ENCODE measurements at places on chromosomes 3 and 15.
A peak's percentile ranks its signal among the peaks of the same experiment; 100 is the strongest.

- DNase-seq, result no peak
Measured at GRCh38 chr15:94069844-94070243, 161.5 kb upstream of the MCTP2 start.

DNA sequence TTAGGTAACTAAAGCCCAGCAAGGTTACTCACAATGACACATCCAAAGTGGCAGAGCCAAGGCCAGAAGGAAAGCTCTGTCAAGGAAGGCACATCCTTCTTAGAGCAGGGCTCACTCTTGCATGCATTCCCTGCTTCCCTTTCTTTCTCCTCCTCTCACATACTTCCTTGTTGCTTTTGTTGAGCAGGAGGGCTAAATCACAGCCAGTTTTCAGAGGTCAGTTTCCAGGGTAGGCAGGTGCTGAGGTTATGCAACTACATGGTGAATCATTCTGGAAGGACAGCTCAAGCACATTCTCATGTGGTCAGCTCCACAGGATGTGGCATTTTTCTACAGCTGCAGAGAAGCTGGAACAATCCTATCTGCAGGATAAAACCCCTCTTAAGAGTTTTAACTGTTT, 275.6 kb downstream of the ZNF621 start:
- no peak for DNase-seq

- no peak for DNase-seq
Measured at GRCh38 chr3:5051772-5052171, 70.3 kb upstream of the ARL8B start.

GRCh38 chr3:196501316-196502044, 2.1 kb downstream of the RNF168 start:
- no peak for DNase-seq

- no peak for DNase-seq
Measured at GRCh38 chr15:49174902-49175301, 4.9 kb downstream of the GALK2 start.

DNA sequence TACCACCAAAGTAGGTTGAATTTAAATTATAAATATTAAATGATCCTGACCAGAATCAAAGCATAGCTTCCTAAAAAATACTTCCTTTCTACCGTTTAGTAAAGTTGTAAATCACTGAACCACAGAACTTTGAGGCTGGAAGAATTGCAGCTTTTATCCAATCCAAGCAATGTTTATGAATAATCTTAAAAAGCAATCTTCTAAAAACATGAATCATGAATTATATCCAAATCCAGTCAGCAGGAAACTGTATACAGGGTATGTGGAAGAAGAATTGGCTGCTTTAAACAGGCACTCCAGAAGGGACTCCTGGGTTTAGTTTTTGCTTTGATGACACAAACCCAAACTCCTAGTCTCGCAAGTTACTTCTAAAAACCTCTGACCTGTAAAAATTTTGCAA, 30.2 kb downstream of the HEG1 start:
- DNase-seq, result no peak

DNA sequence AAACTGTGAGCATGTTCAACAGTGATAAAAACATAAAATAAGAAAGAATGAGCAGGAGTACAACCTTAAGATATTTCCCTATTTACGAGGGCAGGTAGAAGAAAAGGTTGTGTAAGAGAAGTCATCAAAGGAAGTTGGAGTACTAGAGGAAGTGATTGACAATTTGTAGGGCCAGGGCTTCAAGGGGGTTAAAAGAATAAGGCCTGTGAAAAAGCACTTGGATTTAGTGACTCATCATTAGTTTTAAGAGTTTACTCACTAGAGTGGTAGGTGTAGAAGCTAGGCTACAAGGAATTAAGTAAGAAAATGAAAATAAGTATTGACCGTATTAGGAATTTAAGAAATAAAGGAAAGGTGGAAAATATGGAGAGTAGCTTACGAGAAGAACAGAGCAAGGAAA, 23.6 kb downstream of the KCNMB3 start:
- no peak for DNase-seq

GRCh38 chr3:17430582-17430981, 311.8 kb downstream of the TBC1D5 start:
- no peak for DNase-seq

DNA sequence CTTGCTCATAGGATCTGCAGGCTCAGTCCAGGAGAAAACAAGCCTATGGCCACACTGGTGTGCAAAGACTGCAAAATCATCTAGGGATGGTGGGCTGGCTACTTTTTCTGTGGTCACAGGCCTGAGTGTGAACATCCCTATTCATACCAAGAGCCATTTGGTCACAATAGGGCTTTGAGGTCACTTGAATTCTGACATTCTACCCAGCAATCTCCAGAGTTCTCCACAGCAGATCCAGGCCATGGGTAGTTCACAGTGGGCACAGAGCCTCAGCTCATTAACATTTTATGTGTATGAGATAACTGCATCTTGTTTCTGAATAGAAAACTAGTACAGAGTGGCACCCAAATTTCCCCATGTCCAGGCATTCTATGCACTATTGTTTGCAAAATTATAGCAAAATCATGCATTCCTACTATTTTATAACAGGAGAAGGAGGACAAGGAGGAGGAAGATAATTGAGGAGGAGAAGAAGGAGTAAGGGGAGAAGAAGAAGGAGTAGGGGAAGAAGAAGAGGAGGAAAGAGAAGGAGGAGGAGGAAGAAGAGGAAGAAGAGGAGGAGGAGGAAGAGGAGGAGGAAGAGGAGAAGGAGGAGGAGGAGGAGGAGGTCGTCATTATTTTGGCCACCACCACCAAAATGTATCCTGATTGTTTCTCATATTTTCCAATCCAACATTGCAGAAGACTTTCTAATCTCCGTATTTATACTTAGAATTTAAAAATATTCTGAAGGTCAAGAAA, 129.0 kb downstream of the SEMA6D start:
- DNase-seq, result no peak

DNA sequence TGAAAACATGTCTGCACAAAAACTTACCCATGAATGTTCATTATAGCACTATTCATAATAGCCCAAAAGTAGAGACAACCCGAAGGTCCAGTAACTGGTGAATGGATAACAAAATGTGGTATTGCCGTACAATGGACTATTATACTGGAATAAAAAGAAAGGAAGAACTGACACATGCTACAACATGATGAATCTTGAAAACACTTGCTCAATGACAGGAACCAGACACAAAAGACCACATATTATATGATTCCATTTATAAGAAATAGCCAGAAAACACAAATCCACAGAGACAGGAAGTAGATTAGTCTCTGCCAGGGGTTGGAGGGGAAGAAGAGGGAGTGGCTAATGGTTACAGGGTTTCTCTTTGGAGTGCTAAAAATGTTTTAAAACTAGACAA, 18.3 kb downstream of the SHC4 start:
- no peak for DNase-seq

DNA sequence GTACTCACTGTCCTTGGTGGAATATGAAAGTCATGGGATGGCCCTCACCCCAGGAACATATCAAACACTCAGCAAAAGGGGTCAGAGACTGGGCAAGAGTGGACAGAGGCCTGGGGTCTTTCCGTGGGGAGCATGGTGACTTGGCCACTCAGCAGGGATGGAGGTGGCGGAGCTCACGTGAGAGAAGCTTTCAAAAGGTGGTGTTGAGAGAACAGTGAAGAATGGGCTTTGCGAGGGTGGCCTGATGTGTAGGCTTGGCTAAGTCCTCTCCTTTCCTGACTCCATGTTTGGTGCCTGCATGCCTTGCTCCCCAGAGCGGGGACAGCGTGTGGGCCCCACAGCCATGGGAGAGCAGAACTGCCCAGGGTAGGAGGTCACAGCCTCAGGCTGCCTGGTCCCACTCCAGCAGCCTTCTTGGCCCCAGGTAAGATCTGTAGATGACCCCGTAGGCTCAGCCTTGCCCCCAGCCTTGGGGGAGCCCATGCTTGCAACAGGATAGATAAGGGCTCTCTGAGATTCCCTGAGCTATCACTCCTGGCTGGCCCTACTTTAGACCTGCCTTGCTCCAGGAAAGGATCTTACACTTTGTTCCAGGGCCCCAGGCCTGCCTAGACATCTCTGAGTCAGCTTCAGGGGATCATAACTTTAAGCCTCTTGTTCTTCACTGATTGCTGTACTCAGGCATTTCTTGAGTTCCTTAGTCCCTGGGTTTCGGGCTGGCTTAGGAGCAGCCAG, 17.0 kb downstream of the RPLP1 start:
- DNase-seq, result no peak

DNA sequence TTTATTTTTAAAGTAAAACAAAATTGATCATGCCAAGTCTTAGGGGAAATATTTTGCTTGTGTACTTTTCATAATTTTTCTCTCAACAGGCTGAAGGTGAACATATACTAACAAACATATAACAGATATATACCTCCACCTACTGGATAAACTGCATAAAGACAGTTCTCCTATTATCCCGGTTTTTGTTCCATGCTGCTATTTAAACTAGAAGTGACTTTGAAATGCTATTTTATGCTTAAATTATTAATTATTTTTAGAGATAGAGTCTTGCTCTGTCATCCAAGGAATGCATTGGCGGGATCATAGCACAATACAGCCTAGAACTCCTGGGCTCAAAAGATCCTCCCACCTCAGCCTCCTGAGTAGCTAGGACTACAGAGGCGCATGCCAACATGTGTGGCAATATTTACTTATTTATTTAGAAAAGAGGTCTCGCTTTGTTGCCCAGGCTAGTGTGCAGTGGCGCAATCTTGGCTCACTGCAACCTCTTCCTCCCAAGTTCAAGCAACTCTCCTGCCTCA, 49.8 kb downstream of the ST3GAL6 start:
- no peak for DNase-seq

DNA sequence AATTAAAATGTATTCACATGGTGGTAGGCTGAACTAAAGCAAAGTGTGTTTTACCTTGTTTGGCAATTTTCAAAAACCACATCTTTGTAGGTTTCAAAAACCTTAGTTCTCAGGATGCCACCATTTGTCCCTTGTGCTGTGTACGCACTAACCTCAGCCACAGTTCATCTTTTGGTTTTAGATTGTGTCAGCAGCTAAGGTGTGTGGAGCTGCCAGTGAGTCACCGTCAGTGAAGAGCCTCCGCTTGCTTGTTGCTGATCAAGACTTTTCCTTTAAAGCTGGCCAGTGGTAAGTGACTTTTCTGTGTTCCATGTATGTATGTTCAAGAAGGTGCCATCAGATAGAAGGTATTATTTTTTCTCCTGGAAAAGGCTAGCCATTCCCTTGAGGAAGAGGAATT, 21.1 kb downstream of the OXNAD1 start:
- DNase-seq, result no peak

- DNase-seq, result no peak
Measured at GRCh38 chr3:28173836-28174235, 67.6 kb upstream of the CMC1 start.

DNA sequence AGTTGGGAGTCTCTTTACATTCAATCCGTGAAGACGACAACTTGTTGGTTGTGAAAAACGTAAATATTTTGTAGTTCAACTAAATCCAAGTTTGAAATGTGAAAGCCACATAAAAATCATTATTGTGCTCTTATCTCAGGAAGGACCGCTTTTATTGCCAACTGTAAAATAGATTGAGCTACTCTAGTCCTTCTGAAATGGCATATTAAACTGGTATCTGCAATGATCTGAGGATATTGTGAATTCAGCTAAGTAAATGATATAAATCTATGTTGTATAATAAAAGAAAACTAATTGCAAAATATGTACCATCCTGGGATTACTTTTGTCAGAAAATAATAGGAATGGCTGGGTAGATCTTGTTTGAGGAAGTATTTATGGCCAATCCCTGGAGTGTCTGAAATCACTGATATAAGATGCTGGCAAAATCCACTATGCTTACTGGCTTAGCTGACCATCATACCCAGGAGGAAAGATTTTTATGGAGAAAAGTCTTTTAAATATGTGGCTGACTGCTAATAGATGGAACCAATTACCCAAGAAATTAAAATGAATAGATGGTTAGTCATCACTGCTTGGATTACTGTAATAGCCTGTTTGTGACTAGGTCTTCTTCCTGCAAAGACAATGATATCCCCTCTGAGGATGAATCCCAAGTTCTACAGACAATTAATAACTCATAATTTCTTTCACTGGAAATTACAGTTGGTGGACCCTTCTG, 191.8 kb downstream of the SEMA6D start:
- DNase-seq, result no peak

DNA sequence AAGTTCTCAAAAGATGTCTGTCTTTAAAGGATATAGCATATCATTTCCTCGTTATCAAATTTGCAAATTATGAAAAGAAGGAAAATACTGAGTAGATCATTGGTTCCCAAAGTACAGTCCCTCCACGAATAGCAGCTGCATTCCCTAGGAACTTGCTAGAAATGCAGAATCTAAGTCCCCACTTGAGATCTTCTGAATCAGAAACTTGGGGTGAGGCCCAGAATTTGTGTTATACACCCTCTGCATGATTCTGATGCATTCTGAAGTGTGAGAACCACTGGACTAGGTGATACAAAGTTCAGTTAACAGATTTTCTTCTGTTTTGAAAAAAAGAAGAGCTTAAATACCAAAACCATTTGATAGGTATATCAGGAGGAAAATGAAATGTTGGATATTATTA, 77.1 kb downstream of the SLC25A26 start:
- DNase-seq, result no peak

DNA sequence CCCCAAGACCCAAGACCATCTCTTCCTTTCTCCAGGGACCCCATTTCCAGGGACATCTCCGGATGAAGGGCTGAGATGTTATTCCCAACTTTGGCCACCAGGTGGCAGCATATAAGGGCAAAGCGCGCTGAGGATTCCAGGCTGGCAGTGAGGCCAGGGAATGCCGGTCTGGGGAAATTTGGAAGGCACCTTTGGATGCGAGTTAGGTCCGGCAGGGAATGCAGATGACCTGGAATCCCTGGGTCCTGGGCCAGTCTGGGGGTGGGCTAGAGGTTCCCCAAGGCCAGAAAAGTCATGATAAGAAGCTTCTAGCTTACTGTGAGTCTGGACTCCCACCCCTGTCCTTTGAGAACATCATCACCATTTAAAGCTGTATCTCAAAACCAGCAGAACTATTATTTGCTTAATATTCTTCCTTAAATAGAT, 1.6 kb upstream of the CHST13 start:
- DNase-seq, result peak; percentile 61

GRCh38 chr3:49806850-49807249, 3.8 kb downstream of the INKA1 start:
- DNase-seq, result no peak

DNA sequence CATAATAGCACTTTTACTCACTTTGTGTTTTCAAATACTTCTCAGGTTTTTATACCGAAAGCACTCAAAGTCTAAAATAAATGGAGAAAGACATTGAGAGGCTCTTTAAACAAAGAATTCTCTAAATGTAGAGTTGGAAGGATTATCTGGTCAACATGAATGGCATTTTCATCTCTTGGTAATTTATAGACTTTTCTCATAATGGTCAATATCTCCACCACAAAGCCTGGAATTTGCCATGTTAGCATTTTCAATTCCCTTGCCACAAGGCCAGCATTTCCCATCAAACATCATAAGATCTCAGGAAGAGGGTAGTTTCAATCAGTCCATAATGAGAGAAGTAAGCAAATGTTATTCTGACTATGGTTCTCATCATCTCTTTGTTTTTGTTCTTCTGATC, 293.0 kb downstream of the CADM2 start:
- no peak for DNase-seq

DNA sequence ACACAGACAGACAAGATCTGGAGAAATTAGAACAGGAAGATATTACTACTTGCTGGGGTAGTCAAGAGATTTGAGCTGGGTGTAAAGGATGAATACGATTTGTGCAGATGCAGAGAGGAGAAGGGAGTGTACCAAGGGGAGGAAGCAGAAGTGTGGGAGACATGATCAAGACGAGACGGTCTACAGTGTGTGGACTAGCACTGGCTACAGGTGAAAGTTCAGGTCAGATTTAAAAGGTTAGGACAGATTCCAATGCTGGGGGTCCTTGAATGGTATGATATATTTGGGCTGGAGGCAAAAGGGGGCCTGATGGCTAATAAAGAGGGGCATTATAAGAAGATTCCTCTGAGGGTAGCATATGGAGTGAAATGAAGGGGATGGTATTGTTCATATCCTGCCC, 12.1 kb downstream of the LDHAL6B start:
- DNase-seq, result no peak
